ENCODE measurements at places on chromosomes 6 and 20. TPM values are rescaled to one million over a fixed set of nuclear protein-coding genes. Genes with fewer than 3 reads are reported as not detected.

DNA sequence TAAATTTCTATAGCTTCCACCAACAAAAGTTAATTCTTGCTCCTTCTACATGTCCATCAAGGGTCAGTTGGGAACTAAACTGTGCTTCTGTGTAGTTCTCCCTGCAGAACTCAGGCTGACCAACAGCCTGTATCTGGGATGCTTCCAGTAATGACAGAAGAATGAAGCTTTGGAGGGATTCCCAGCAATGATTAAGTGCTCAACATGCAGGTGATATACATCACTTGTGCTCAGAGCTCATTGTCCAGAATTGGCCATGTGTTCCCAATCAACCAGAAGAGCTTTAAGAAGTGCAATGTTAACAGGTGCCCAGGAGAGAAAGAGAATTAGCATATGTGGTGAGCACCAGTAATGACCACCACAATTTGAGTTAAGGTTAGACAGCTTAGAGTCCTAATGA, 37.4 kb upstream of the SNRPB2 start:
- DNase-seq, result no peak

GRCh38 chr6:2630359-2630758, 120.4 kb downstream of the MYLK4 start:
- no peak for DNase-seq

The TSHZ2 gene
- total RNA-seq, result 14.0 TPM

GRCh38 chr20:45253261-45253660, 1.1 kb downstream of the SLPI start:
- no peak for DNase-seq

The ZCCHC3 gene
- 15.0 TPM for total RNA-seq

The RFX6 gene
- total RNA-seq, result not detected

- no peak for DNase-seq
Measured at GRCh38 chr20:44866703-44867335, 18.7 kb upstream of the YWHAB start.

DNA sequence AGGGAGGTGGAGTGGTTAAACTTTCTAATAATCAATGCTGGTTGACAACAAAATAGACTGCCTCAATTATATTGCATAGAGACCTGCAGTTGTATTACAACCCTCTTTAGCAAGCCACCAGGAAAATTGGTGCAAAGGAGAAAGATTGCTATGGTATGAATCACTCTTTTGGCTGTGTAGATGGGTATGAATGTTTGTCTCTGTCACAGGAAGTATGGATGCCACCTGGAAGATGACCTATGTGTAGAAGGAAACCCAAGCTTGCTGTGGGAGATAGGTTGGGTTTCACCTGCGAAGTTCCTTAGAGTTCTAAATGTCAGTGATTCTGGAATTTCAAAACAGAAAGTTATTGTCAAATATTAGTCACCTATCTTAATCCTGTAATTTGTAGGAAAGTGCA, 134.6 kb downstream of the SOBP start:
- DNase-seq, result no peak

DNA sequence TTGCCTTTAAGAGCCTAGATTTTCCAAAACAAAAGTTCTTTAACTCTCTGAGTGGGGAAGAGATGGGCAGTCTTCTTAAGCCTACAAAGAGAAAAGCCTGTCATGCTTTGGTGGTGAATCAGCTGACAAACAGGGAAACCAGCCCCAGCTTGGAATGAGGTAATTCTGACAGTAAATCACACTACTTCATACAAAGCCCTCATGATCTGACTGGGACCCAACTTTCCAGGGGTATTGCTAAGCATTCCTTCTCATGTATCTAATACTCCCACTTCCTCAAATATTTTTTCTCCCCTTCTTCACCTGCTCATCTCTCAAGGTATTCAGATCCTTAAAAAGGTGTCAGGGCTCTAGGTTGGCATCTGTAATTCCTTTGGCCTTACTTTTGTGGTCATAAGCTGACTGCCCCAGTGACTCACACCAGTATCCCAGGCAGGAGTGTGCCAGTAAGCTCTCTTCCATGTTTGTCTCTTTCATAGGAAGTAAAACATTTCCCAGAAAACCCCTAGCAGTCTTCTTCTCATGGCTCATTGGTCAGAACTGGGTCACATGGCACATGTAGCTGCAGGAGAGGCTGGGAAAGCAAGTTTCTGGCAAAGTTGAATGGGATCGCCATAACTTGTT, 15.0 kb upstream of the TBC1D22B start:
- DNase-seq, result peak; percentile 77

DNA sequence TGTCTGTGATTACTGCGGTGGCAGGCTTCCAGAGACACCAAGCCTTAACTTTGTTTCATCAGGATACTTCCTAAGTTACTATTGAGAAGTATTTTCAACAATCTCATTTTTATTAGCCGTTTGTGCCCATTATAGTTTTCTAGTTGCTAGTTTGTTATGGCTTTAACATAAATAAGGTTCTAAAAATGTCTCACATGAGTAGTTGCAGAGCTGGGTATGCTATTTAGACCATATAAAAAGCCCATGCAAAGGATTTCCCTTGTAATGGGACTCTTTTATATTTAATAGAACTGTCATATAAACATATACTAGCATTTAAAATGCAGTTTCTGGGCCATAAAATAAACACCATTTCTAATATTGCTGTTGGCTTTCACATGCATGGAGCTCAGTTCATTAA, 205.3 kb upstream of the TCF21 start:
- DNase-seq, result no peak

- DNase-seq, result no peak
Measured at GRCh38 chr6:87197547-87197946, 42.2 kb downstream of the ZNF292 start.

The ZSCAN31 gene
- total RNA-seq, result 22.8 TPM

DNA sequence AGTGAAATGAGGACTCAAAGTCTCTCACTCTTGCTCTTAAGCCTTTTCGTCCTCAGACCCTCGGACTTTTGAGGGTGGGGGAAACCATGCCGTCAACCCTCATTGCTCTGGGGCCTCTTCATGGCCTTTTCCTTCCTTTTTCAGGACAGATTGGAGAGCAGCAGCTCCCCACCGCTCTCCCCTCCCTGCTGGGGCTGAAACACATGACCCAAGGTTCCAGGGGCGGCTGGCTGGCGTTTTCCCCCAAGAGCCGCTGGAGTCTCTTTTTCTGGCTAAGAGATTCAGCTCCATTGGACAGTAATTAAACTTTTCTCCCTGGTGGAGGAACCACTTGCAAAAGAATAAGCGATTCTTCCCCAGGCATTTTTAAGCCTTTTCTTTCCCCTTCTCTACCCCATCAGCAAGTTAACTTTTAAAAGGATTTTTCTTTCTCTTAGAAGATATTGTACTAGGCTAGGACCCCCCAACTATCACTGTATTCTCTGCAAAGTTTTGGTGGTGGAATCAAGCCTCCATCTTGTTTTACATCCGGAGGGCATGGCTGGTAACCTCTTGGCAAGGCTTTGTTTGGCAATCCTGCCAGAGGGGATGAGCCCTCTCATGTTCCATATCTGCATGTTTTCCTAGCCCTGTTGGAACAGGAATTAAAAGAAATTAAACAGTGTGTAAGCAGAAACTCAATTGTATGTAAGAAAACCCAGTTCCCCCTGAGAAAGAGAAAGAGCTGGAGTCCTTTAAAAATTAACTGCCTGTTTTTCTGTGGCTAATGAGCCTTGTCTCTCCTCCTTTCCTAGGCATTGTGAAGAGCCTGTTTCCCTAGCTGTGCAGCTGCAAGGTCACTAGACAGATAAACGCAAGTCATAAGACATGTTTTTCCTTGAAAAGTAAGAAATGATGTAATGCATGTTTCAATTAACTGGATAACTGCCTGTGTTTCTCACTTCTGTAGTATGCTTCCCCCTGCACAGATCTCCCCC, 100.8 kb upstream of the GPR6 start:
- DNase-seq, result peak; percentile 14

- no peak for DNase-seq
Measured at GRCh38 chr20:4978050-4978918, 23.0 kb downstream of the SLC23A2 start.

The PACRG gene
- 2.5 TPM for total RNA-seq

The KCNS1 gene
- total RNA-seq, result not detected

DNA sequence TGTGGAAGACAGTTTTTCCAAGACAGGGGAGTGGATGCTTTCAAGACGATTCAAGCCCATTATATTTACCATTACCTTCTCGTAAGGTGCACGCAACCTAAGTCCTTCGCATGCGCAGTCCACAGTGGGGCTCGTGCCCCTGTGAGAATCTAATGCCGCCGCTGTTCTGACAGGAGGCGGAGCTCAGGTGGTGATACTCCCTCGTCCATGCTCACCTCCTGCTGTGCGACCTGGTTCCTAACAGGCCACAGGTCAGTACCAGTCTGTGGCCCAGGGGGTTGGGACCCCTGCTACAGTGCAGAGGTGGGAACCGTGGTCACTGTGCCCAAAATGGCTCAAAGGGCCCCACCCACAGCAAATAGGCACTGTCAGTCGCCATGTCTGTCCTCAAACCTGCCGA, 36.6 kb downstream of the SERPINB1 start:
- DNase-seq, result no peak

- DNase-seq, result peak; percentile 61
Measured at GRCh38 chr20:48732081-48732829, 95.5 kb downstream of the PREX1 start.

The CASP8AP2 gene
- 20.1 TPM for total RNA-seq

- no peak for DNase-seq
Measured at GRCh38 chr20:47328129-47328528, 28.4 kb downstream of the ZMYND8 start.

- no peak for DNase-seq
Measured at GRCh38 chr20:59823030-59823423, 110.4 kb downstream of the SYCP2 start.

- DNase-seq, result no peak
Measured at GRCh38 chr6:108497883-108498282, 62.8 kb upstream of the FOXO3 start.

- no peak for DNase-seq
Measured at GRCh38 chr6:156526081-156526480, 251.1 kb upstream of the ARID1B start.

The ZC2HC1B gene
- not detected for total RNA-seq

DNA sequence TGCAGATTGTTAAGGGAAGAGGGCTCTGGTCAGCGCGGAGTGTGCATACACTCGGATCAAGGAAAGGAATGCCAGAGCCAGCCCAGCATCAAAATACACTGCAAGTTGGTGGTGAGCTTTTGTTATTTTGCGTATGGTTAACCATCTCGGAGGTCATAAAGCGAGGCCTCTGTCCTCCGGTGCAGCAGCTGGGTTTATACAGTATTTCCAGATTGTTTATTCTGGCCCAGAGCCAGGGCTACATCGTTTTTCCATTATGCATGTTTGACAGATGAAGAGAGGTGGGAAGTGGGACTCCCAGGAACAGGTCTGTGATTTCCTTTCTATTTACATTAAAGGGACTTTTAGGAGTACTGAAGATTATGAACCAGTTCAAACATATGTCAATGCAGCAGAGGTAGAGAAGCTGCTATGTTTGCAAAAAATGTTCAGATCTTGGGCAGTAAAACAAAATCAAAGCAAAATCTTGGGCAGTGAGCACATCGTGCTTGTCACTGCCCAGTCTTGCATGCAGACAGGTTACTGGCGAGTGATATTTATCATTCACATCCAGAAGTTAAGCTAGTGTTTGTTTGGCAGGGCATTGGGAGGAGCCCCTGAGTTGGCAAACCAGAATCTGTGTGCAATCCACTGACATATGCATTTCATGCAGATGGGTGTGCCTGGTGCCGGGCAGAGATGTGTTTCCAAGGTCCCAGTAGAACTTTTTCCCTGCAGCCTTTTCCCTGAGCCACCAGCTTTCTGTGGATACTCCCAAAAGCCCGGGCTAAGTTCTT, 256.3 kb upstream of the TAB2 start:
- no peak for DNase-seq

DNA sequence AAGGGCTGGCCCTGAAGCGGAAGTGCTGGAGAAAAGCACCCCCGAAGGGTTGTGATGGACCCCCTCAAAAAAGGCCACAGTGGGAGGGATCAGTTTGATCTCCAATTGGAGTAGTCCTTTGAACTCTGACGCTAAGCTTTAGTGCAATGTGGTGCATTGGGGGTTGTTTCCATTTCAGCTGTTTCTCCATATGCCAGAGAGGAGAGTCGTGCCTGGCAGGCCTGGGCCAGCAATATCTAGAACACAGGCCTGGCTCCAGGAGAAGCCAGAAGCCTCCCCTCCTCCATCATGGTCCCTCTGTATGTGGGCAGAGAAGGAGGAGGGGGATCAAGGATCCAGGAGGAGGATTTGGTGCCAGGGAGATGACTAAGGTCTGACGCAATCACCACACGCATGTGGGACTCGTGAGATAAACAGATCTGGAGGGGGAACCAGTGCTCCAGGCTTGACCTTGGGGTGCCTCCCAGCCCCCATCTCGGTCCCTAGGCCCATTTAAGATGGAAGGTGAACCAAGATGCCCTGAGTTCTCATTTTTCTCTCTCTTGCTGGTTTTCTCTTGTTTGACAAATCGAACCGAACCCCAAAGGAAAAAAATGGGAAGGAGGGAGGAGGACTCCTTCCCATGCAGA, 517.4 kb upstream of the JARID2 start:
- peak; percentile 85 for DNase-seq

The CLDN20 gene
- not detected for total RNA-seq

The ELOVL4 gene
- 2.2 TPM for total RNA-seq

The ZBTB12 gene
- 0.83 TPM for total RNA-seq

GRCh38 chr20:731891-732560, 36.3 kb downstream of the SLC52A3 start:
- DNase-seq, result no peak

DNA sequence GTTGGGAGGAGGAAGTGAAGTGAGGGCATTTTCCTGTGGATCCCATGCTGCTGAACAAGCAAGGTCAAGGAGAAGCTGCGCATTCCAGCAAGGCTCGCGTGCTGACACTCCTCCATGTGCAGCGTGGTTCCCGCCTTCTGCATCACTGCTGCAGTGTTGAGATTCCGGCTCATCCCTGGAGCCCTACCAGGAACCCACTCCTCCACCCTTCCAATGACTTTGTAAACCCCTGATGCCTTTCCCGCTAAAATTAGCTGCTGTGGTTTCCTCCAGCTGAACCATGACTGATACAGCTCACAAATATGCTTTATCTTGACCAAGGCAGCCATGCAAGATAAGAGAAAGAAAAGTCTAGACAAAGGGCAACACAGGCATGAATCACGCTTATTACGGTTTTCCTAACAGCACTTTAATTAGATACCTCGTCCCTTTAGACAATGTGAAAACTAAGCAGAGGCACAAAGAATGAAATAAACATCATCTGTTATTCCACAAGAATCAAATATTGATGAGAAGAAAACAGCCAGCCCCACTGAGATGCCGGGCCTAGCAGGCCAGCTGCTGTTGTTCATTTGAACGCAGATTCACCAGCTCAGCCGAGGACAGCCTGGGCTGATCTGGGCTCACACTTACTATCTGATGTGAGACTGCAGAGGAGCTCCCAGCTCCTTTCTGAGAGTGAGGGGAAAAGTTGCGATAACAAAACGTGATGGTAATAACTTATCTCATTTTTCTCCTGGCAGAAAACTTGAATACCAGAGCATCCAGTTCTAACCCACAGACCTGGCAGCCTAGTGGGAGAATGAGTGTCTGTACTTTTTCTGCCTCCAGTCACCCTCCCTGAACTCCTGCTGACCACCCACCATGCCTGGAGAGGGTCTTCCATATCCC, 14.2 kb upstream of the BNIP5 start:
- no peak for DNase-seq

GRCh38 chr6:17466147-17466546, 72.8 kb downstream of the CAP2 start:
- no peak for DNase-seq

- no peak for DNase-seq
Measured at GRCh38 chr6:43962458-43962857, 164.8 kb downstream of the MRPL14 start.

GRCh38 chr6:169172946-169173345, 80.7 kb downstream of the THBS2 start:
- no peak for DNase-seq

Measured in sigmoid colon (tissue), 7 donors.